IPS DF 6.9 (cell line): ENCODE measurements at places on chromosomes 12 and 14.

GRCh38 chr14:84581041-84581440 lies 948.9 kb upstream of the FLRT2 start:
- no peak overlapping the region for H3K27ac ChIP-seq
- no peaks in the 10 kb centered on the region for H3K36me3 ChIP-seq
- no peak overlapping the region for H3K4me3 ChIP-seq
- no peaks in the 10 kb centered on the region for H3K27me3 ChIP-seq

- no peak for DNase-seq
- H3K4me1 ChIP-seq = no peaks in the 10 kb centered on the region
- no peak overlapping the region for H3K27ac ChIP-seq
- no peaks in the 10 kb centered on the region for H3K36me3 ChIP-seq
- H3K4me3 ChIP-seq = no peak overlapping the region
- no peaks in the 10 kb centered on the region for H3K27me3 ChIP-seq
Observed at GRCh38 chr12:69129564-69129963, 109.8 kb upstream of the CPSF6 start.

- no peak overlapping the region for H3K4me3 ChIP-seq
- DNase-seq = no peak
- H3K27ac ChIP-seq = no peak overlapping the region
- H3K4me1 ChIP-seq = peaks cover 11% of the 10 kb centered on the region
- H3K27me3 ChIP-seq = no peaks in the 10 kb centered on the region
- no peaks in the 10 kb centered on the region for H3K36me3 ChIP-seq
Observed at GRCh38 chr14:90551070-90551704, 154.4 kb downstream of the CALM1 start.

GRCh38 chr12:44286821-44287505 lies 451.1 kb downstream of the TMEM117 start:
- H3K36me3 ChIP-seq = no peaks in the 10 kb centered on the region
- H3K27ac ChIP-seq = no peak overlapping the region
- H3K27me3 ChIP-seq = no peaks in the 10 kb centered on the region
- DNase-seq = no peak
- no peaks in the 10 kb centered on the region for H3K4me1 ChIP-seq

DNA sequence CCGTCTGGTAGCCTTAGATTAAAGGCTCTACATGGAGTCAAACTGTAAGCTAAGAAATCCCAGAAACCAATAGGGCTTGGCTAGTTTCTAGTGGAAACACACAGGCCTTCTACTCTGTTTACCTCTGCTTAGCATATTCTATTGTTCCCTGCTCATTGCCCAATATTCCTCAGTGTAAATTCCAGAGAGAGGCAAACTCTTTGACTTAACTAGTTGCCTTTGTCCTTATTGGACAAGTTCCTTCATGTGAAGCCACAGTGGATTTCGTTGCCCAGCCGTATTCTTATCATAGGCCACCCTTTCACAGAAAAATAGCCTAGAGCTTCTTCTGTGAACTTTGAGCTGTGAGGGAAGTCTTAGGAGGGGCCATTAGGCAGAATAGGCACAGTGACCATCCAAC lies 186.1 kb downstream of the PLCZ1 start:
- DNase-seq = no peak
- H3K27ac ChIP-seq = no peak overlapping the region
- H3K36me3 ChIP-seq = no peaks in the 10 kb centered on the region
- no peak overlapping the region for H3K4me3 ChIP-seq
- H3K27me3 ChIP-seq = no peaks in the 10 kb centered on the region

GRCh38 chr12:40697566-40698259 lies 5.5 kb downstream of the CNTN1 start:
- no peaks in the 10 kb centered on the region for H3K36me3 ChIP-seq
- DNase-seq = no peak
- H3K4me3 ChIP-seq = no peak overlapping the region
- H3K27me3 ChIP-seq = peaks cover 1% of the 10 kb centered on the region; the same call in 1 of the 2 replicates
- no peak overlapping the region for H3K27ac ChIP-seq

DNA sequence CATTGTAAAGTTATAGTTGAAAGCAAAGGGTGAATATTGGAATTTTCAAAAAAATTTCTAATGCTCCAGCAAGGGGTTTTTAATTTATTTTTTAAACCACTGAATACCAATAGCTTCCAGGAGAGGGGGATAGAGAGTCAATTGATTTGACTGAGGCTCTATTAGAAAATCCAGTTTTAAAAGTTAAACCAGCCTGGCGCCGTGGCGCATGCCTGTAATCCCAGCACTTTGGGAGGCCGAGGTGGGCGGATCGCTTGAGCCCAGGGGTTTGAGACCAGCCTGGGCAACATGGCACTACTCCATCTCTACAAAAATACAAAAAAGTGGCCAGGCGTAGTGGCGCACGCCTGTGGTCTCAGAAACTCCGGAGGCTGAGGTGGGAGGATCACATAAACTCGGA lies 150.1 kb downstream of the SLC38A4 start:
- no peak for DNase-seq
- H3K4me3 ChIP-seq = no peak overlapping the region
- no peaks in the 10 kb centered on the region for H3K4me1 ChIP-seq

DNA sequence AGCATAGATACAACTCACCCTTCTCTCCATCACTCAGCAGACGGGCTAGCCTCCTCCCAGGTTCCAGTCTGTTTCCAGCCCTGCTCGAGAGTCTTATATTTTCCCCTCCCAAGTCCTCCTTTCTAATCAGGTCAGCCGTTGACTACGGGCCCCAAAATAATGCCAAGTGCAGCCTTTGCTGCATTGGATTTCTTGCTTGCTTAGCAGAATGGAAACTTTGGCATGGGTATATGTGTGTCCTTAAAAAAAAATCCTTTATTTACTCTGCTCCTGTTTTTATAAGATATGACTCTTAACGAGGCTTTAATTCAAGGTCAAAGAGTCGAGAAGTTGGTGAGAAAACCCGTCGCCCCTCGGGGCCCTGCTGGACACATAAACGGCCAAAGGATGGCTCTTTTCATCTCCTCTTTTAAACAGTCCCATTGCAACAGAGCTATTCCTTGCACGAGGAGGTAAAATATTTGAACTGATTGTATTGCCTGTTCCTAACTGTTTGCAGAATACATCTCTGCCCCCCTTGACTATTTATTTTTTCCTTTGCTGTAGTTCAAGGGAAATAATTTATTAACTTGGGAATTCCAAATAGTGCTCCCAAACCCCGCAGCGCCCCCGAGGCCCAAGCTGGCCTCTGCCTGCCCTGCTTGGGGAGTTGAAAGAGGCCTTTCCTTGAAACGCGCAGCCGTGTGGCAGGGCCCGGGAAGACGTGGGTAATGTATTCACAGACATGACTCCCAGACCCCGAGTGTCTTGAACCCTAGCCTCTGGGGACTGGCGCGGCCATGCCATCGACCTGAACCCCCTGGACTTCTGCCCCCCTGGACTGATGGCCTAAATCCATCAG lies 156.5 kb upstream of the MYL2 start:
- peaks cover 2% of the 10 kb centered on the region for H3K4me1 ChIP-seq
- DNase-seq = no peak
- no peaks in the 10 kb centered on the region for H3K27me3 ChIP-seq
- H3K36me3 ChIP-seq = no peaks in the 10 kb centered on the region
- no peak overlapping the region for H3K4me3 ChIP-seq
- no peak overlapping the region for H3K27ac ChIP-seq

- no peaks in the 10 kb centered on the region for H3K27me3 ChIP-seq
- H3K27ac ChIP-seq = no peak overlapping the region
- no peak for DNase-seq
- no peaks in the 10 kb centered on the region for H3K4me1 ChIP-seq
Observed at GRCh38 chr12:48717252-48717695, 767 bp upstream of the CCNT1 start.

GRCh38 chr14:101635749-101636560 lies 74.7 kb downstream of the DIO3 start:
- H3K27ac ChIP-seq = no peak overlapping the region
- no peak overlapping the region for H3K4me3 ChIP-seq
- no peaks in the 10 kb centered on the region for H3K36me3 ChIP-seq
- no peaks in the 10 kb centered on the region for H3K4me1 ChIP-seq

DNA sequence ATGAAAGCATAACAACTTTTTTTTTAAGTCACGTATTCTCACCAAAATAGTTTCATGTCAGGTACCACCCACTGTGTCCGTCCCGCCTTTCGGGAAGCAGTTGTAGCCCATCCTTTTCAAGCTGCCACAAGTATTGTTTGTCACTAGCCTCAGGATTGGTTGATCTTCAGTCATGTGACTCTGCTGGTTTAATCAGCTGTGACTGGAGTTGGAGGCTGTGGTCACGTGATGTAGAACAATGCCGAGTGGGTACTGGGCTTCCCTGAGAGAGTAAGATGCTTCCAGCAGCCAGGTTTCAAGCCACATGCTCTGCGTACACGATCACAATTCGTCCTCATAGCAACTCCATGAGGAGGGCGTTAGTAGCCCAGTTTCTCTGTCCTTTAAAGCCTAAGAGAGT lies 83.0 kb upstream of the WSCD2 start:
- no peaks in the 10 kb centered on the region for H3K27me3 ChIP-seq
- no peaks in the 10 kb centered on the region for H3K4me1 ChIP-seq
- DNase-seq = no peak
- H3K4me3 ChIP-seq = no peak overlapping the region
- no peaks in the 10 kb centered on the region for H3K36me3 ChIP-seq

DNA sequence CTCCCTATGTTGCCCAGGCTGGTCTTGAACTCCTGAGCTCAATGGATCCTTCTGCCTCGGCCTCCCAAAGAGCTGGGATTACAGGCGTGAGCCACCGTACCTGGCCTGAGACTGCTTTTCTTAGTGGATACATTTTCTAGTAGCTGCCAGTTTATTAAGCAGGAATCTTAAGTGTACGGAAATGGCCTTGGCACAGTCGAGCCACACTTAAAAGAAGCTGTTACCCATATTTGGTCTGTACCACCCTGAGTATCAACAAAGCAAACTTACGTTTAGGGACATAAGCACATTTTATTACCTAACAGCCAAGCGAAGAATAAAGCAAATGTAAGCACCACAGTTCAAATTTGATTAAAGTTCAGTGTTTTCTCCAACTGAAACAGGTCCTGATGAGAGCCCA lies 50.7 kb upstream of the NR2C1 start:
- no peak for DNase-seq
- no peak overlapping the region for H3K4me3 ChIP-seq
- H3K4me1 ChIP-seq = no peaks in the 10 kb centered on the region
- no peak overlapping the region for H3K27ac ChIP-seq
- H3K36me3 ChIP-seq = no peaks in the 10 kb centered on the region; the same call in 1 of the 2 replicates
- no peaks in the 10 kb centered on the region for H3K27me3 ChIP-seq

- no peaks in the 10 kb centered on the region; the same call in 1 of the 2 replicates for H3K36me3 ChIP-seq
- no peaks in the 10 kb centered on the region; the same call in 1 of the 2 replicates for H3K4me1 ChIP-seq
- H3K4me3 ChIP-seq = peak overlapping the region; percentile 74; the same call in 1 of the 2 replicates
- no peak for DNase-seq
- no peak overlapping the region for H3K27ac ChIP-seq
- H3K27me3 ChIP-seq = peaks cover 36% of the 10 kb centered on the region
Observed at GRCh38 chr14:76762411-76763095, 1.3 kb downstream of the VASH1 start.

GRCh38 chr12:68200854-68201253 lies 24.8 kb downstream of the IL26 start:
- H3K27ac ChIP-seq = no peak overlapping the region
- no peaks in the 10 kb centered on the region for H3K27me3 ChIP-seq

GRCh38 chr12:100166232-100166631 lies 23.6 kb upstream of the BLTP3B start:
- 0 out of 2 replicates have a peak, but pooled peaks cover 1% of the 10 kb centered on the region for H3K4me1 ChIP-seq
- H3K27ac ChIP-seq = no peak overlapping the region
- no peak for DNase-seq
- H3K27me3 ChIP-seq = no peaks in the 10 kb centered on the region
- H3K36me3 ChIP-seq = peaks cover 11% of the 10 kb centered on the region

DNA sequence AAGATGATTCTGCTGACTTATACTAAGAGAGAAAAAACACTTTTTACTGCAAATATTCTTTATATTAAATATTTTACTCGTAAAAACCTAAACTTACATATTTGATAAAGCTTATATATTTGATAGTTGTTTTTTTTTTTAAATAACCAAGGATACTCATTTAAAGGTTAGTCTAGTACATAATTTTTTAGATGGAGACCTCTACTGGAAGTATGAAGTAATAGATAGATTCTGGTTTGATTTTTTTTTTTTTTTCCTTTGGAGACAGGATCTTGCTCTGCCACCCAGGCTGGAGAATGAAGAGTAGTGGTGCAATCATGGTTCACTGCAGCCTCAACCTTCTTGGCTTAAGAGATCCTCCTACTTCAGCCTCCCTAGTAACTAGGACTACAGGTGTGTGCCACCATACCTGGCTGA lies 16.4 kb downstream of the ARID2 start:
- no peak for DNase-seq
- no peaks in the 10 kb centered on the region for H3K4me1 ChIP-seq
- H3K36me3 ChIP-seq = no peaks in the 10 kb centered on the region
- no peak overlapping the region for H3K4me3 ChIP-seq
- no peak overlapping the region for H3K27ac ChIP-seq
- no peaks in the 10 kb centered on the region for H3K27me3 ChIP-seq

GRCh38 chr14:92486881-92487280 lies 26.7 kb upstream of the RIN3 start:
- no peaks in the 10 kb centered on the region for H3K4me1 ChIP-seq
- no peaks in the 10 kb centered on the region for H3K27me3 ChIP-seq
- DNase-seq = no peak
- no peak overlapping the region for H3K27ac ChIP-seq

- no peaks in the 10 kb centered on the region for H3K4me1 ChIP-seq
- H3K4me3 ChIP-seq = no peak overlapping the region
- H3K27me3 ChIP-seq = no peaks in the 10 kb centered on the region
- H3K27ac ChIP-seq = no peak overlapping the region
- DNase-seq = no peak
Observed at GRCh38 chr12:67331123-67331522, 62.0 kb downstream of the CAND1 start.

DNA sequence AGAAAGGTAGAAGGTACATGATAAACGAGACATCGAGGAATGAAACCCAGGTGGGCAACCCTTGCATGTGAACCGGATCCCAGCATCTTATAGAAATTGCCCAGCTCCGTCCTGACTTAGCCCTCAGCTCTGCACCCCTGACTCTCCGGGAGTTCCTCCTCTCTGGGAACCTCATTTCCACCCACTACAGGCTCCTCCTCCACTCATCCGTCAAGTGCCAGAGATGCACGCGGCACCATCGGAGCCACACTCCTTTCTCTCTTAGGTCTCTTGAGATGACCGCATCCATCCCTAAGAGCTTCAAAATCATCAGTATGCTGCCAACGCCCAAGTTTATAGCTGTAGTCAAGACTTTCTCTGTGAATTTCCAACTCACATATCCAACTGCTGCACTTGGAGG lies 84.7 kb downstream of the TTC7B start:
- no peaks in the 10 kb centered on the region for H3K36me3 ChIP-seq
- H3K27me3 ChIP-seq = no peaks in the 10 kb centered on the region
- H3K27ac ChIP-seq = no peak overlapping the region
- H3K4me1 ChIP-seq = peaks cover under 1% of the 10 kb centered on the region; the same call in 1 of the 2 replicates
- no peak for DNase-seq

- H3K27ac ChIP-seq = no peak overlapping the region
- H3K4me1 ChIP-seq = peaks cover 12% of the 10 kb centered on the region
- no peak for DNase-seq
- H3K27me3 ChIP-seq = peaks cover 52% of the 10 kb centered on the region
- no peak overlapping the region for H3K4me3 ChIP-seq
Observed at GRCh38 chr14:60640859-60641741, 8.2 kb downstream of the SIX1 start.
